ENCODE measurements at places on chromosomes 4 and X.

DNA sequence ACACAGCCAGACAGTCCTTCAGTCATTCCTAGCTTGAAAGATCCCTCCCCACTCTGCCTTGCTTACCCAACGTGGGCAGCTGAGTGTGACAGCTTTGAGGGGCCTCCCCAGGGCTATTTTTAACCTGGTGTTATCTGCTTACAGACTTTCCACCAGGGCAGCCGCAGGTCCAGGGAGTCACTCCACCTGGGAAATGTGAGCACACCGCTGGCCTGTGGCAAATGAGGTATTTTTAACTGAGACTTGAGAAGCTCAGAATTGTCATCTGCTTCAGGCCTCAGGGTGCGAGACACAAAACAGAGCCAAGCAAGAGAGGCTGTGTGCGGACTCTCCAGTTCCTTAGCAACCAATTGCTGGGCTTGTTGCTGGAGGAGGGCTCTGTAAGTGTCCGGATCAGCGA is 13.0 kb downstream of the CORIN start:
- DNase-seq: no peak

- DNase-seq: peak; percentile 0
These were observed 81.0 kb upstream of the ZDHHC15 start for GRCh38 chrX:75603833-75604232.

GRCh38 chr4:925771-926500 is 6.2 kb downstream of the GAK start:
- DNase-seq: no peak

GRCh38 chr4:76307660-76308014 is 1.1 kb downstream of the STBD1 start:
- DNase-seq: no peak

GRCh38 chr4:57037982-57038604 is 59.4 kb downstream of the POLR2B start:
- DNase-seq: peak; percentile 40

- no peak for DNase-seq
These were observed 393.4 kb upstream of the NDST3 start for GRCh38 chr4:117640836-117641235.

DNA sequence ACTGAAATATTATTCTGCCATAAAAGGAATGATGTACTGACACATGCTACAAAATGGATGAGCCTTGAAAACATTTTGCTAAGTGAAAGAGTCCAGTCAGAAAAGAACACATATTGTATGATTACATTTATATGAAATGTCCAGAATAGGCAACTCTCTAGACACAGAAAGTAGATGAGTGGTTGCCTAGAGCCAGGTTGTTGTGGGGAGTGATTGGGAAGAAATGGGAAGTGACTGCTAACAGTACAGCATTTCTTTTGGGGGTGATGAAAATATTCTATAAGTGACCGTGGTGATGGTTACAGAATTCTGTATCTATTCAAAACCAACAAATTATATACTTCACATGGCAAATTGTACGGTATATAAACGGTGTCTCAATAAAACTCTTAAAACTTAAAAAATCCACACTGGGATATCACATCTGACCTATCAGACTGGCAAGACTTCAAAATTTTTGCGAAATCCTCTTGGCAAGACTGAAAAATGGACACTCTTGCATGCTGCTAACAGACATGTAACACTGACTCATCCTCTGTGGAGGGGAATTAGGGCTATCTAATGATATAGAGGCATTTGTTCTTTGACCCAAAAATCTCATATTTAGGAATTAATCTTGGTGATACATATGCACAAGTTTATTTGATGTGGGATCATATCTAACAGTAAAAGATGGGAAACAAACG is 71.8 kb downstream of the FAM13A start:
- peak; percentile 84 for DNase-seq

DNA sequence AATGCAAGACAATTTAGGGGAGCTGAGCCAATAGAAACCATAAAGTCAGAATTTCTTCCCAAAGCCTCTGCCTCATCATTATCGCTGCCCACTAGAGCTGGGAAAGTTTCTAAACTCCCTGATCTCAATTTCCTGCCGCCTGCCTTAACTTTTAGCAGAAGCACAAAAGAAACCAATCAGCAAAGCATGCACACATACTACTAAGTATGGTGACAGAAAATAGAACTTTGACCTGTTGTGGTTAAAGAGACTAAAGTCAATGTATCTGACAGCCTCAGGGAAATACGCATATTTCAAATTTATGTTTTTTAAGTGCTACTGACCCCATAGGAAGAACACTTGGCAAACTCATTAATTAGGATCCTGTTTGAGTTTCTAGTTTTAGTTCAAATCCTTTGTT is 10.1 kb downstream of the STK26 start:
- no peak for DNase-seq

DNA sequence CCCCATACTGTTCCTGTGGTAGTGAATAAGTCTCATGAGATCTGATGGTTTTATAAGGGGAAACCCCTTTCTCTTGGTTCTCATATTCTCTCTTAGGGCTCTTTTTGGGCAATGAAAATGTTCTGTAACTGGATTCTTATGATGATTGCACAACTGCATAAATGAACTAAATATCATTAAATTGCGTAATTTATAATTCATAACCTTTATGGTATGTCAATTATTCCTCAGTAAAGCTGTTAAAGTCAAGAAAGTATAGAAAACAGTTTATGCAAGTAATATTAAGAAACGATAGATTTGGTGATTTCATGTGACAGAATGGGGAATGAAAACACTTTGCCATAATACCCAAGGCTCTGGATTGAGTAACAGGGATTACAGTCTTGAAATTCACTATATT is 33.5 kb upstream of the SPANXD start:
- peak; percentile 57 for DNase-seq

DNA sequence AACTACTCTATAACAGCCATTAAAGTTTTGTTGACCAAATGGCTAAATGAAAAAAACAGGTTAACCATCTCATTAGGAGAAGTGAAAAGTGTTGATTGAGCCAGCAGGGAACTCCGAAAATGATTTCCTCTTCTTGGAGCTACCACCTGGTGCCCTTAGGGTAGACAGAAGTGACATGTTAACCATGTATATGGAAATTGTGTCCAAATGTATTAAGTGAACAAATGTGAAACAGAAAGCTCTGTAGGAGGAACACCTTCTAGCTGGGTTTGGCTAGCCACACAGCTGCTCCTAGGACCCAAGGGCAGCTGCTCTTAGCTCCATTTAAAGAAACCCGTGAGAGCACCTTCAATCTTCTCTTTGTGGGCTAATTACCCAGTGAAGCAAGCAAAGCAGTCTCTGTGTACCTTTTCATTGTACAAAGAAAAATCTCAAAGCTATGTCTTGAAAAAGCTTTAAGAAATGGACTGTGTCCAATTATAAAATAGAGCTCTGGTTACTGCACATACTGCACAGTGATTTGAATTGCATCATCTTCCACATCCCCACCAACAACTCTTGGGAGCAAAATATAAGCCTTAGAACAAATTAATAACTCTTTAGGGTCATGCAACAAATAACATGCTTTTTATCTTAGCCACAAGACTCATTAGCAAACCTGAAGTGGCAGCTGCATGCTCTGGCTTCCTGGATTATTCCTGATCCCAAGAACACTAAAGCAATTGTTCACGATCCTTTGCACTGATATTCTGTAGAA is 59.2 kb upstream of the PARM1 start:
- no peak for DNase-seq

DNA sequence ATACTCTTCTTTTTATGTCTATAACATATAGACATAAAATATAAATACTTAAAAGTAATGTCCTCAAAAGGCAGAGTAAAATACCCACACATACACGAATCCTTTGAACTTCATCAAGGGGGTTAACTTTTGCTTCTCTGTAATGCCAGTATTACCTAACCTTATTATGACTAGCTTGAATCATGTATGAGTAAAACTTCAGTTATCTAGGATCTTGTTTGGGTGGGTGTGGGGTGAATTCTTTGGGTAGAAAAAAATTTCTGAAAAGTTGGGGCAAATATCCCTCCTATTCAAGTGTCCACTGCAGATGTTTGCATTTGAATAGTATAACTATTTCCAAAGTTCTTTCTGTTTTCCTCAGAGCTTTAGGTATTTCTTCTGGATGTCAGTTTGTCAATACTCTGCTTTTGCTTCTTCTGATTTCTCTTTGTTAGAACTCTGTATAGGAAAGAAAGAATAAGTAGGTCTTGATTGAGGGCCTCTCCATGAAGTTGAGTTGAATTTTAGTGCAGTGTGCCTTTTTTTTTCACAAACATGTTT is 173.8 kb downstream of the ADGRL3 start:
- no peak for DNase-seq

GRCh38 chr4:156672492-156673305 is 298.9 kb downstream of the PDGFC start:
- DNase-seq: peak; percentile 70

DNA sequence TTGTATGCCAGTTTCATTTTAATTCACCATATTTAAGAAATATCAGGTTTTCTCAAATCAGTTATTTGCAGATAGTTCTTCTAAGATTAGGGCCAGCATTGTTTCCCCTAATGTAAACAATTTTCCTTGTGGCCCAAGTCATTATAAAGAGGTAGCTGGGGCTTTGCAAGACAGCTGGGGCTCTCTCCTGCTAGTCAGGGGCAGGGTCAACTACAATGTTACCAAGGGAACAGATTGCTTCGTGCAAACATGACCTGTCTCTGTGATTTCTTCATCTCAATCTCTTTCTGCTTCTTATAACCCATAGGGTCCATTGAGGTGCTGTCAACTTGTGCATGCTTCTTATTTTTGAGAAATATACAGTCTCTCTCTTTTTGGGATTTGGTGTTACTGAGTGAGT is 12.1 kb downstream of the ARMCX6 start:
- DNase-seq: no peak

DNA sequence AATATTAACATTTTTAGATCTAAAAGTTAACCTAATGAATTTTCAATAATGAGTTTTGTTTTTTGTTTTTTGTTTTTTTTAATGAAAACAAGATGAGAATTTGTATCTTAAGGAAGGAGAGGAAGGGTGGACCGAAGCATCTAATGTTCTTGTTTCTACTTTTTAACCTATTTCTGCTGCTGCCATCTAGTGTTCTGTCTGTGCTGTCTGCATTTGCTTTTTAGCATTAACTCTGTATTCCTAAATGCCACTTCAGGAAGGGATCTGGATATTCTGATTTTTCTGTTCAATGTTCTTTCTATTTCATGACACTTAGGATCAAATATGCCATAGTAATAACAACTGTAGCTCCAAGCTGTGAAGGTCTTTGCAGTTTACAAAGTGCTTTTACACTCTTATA is 161.7 kb downstream of the BRWD3 start:
- no peak for DNase-seq

- DNase-seq: no peak
These were observed 651.2 kb upstream of the GALNT7 start for GRCh38 chr4:172517391-172517790.

DNA sequence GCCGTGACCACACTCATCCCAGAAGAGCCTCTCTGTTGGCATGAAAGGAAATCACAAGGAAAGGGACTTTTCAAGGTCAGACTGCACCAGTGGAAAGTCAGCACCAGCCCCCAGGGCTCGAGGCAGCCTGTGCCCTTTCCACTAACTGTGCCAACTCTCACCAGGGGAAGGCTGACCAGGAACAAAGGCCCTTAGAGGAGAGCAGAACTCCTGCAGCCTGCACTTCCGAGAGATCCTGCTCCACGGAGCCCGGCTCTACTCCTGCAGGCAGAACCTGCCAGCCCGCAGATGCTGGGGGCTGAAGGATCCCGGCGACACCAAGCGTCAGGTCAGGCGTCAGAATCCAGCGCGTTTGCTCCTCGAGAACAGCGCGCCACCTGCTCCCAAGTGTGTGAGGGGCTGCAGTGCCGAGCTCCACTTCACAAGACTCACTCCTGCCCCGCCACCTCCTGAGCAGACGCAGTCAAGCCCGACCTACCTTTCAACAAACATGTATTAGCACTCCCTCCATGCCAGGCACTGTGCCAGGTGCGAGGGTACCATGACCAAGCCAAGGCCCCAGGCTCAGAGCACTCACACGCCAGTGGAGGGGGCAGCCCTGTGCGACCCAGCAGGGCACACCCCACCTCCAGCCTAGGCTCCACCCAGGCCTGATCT is 13.6 kb upstream of the HELT start:
- DNase-seq: no peak

DNA sequence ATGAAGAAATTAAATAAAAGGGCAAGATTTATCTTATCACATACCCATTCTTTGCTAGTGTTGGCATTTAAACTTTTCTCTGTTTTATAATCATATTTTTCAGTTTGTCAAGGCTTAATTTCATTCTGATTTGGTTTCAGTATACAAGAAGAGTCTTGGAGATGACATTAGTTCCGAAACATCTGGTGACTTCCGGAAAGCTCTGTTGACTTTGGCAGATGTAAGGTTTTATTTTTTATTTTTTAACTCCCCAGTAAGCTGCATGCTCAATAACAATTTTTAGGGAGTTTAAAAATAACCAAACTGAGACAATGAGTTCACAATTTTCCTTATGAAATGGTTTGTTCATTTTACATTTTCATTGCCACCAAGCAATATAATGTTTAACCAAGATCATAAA is 39.8 kb downstream of the ANXA3 start:
- DNase-seq: no peak

GRCh38 chr4:165992283-165992682 is 119.2 kb downstream of the TLL1 start:
- DNase-seq: peak; percentile 2
